ENCODE measurements at places on chromosomes 2 and 18. TPM values are rescaled to one million over a fixed set of nuclear protein-coding genes. Genes with fewer than 3 reads are reported as not detected.

DNA sequence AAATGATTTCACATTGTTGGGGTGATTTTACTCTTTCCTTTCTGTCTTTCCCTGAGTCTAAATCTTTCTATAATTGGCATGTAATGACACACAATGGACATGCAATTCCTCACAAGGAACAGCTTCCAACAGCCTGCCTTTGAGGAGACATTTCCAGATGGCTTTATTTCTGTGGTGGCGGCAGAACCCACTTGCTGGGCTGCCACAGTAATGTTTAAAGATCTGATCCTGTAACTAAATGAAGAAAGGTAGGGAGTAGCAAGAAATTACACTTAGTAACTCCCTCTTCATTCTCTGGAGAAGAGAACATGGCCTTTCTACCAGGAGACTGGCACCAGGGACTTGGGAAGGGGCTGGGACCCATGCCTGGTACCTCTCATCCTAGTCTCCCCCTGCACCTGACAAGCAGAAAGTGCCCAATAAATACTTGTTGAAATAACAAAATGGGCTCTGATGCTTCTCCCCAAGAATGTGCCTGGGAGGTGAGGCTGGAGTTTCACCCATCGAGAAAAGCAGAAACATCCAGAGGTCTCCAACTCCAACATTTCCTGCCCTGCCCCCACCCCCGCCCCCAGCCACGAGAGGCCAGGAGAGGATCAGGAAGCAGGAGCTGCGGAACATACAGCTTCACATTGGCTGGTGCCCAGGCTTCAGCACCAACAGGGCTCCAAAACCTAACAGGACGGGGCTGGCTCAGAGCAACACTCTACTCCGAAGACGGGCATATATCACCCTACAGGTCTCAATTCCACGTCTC, 92.1 kb downstream of the PXDN start:
- no peak for DNase-seq

DNA sequence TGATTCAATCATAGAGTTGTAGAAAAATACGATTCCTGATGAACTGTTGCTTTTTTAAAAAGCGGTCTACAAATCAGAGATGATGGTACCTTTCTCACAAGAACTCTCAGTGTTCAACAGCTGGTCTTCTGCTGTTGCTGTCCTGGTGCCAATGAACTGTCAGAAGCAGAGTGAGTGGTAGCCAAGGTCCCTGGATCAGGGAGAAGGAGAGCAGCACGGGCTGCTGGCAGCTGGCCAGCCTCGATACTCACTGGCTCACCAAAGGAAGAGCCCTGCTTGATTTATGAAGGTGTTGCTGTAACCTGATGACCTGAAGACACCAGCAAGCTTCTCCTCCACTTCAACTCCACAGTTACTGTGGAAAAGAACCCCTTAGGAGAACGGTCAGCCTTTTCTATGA, 300.8 kb upstream of the SOX11 start:
- DNase-seq = no peak

DNA sequence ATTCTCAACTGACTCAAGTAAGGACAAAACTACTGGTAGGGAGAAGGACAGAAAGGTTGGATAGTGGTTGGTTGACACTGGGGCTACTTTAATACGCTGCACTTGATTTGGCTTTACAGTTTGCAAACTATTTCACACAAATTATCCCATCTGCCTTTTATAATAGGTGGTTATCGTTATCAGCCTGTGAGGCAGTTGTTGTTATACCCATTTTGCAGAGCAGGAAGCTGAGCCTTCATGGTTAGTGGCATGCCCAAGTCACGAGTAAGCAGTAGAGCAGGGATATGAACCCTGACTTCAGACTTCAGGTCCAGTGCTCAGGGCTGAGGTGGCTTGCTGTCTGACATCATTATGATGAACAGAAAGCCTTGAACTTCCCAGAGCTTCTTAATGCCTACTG, 5.3 kb downstream of the CTIF start:
- DNase-seq = no peak

- no peak for DNase-seq
These were observed 16.3 kb downstream of the SIX3 start for GRCh38 chr2:44957656-44958327.

- no peak for DNase-seq
These were observed 96.5 kb downstream of the LYPD1 start for GRCh38 chr2:132573444-132574007.

- no peak for DNase-seq
These were observed 75.3 kb downstream of the COMMD1 start for GRCh38 chr2:61980758-61981157.

- DNase-seq = no peak
These were observed 474.2 kb upstream of the LRRTM1 start for GRCh38 chr2:80778704-80779103.

DNA sequence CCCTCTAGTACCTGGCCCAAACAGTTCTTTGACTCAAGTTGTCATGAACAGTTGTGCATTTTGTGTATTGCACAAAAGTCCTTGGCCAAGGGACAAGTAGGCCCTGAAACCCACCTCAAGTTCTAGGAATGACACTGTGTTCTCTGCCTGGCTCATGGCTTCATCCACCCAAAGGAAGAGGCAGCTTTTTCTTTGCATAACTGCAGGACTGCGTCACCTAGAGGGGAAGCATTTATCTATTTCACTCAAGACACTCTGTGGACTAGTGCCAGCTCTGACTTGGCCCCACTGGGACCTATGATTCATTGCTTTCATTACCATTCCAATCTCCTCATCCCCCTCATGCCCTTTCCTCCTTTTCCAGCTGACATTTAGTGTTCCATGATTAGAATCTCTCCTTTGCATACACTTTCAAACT, 119.3 kb upstream of the SIX2 start:
- DNase-seq = no peak

- no peak for DNase-seq
These were observed 87.4 kb downstream of the MYO3B start for GRCh38 chr2:170265321-170265720.

Gene SPATA3
- total RNA-seq = not detected

Gene KLHL29
- total RNA-seq = 14.3 TPM

Data from frontal cortex (tissue), 4 donors.